ENCODE measurements at places on chromosomes 16 and 17.

- peak; percentile 37 for DNase-seq
Measured at GRCh38 chr16:77599793-77600415, 122.4 kb upstream of the NUDT7 start.

DNA sequence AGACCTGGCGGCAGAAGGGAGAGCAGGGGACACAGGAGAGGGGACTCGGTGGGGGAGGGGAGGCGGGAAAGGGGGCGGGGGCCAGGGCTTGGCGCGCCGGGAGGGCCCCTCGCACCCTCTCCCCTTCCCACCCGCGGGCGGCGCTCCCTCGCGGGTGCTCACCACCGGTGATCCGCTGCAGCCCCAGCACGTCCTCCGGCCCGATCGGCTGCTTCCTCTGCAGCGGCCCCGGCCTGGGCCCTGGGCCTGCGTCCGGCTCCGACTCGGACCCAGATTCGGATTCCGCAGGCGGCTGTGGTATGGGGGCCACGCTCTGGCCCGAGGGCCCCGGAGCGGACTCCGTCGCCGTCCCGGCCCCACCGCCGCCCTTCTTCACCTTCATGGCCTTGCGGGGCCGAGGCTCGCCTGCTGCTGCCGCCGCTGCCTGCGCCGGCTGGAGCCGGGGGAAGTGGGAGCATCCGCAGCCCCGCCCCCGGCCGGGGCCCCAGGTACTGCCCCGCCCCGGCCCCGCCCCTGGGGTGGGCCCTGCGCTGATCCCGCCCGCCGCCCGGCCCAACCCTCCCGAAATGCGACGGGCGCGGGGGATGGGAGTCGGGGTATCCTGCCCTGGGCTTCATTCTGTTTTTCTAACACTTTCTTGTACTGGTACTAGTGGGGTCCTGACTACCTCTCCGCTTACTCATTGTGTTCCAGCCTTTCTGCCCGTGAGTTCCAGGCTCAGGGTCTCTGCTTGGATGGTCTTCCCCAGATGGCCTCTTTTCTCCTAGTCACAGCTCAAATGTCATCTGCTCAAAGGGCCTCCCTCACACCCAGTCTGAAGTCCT lies at the start of gene UNC119:
Gene UNC119, minus strand, starts transcription at position 449 of the 824 bp plus-strand sequence. Its CDS starts 67 bp downstream, at position 382.
- DNase-seq = peak; percentile 66

- peak; percentile 66 for DNase-seq
Measured at GRCh38 chr17:8121681-8122421, 2.1 kb downstream of the HES7 start.

- no peak for DNase-seq
Measured at GRCh38 chr17:82943339-82943738, 103.5 kb upstream of the ZNF750 start.

DNA sequence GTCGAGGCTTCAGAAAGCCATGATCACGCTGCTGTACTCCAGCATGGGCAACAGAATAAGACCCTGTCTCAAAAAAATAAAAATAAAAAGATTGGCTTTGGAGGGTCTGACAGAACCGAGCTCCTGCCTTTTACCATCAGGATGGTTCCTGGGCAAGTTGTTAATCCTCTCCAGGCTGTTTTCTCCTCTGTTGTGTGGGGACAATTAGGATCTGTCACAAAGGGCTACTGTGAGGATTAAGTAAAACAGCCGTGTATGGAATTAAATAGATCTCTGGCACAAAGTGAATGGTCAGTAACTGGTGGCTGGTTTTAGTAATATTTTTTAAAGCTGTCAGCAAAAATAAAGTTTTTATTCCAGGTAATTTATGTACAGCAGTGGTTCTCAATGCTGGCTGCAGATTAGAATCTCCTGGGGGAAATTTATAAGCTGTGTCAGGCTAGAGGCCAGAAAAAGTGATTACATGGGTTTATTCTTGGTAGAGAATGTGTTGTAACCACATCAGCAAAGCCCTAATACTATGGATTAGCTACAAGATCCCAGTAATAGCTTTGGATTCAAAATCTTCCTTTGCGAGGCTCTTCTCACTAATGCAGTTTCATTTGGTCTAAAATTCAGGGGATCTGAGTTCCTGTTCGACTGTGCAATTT lies 47.2 kb downstream of the GPRC5B start:
- DNase-seq = no peak

- DNase-seq = no peak
Measured at GRCh38 chr17:2893422-2893914, 97.2 kb downstream of the RAP1GAP2 start.

- DNase-seq = no peak
Measured at GRCh38 chr17:50596191-50597037, 35.9 kb downstream of the CACNA1G start.

DNA sequence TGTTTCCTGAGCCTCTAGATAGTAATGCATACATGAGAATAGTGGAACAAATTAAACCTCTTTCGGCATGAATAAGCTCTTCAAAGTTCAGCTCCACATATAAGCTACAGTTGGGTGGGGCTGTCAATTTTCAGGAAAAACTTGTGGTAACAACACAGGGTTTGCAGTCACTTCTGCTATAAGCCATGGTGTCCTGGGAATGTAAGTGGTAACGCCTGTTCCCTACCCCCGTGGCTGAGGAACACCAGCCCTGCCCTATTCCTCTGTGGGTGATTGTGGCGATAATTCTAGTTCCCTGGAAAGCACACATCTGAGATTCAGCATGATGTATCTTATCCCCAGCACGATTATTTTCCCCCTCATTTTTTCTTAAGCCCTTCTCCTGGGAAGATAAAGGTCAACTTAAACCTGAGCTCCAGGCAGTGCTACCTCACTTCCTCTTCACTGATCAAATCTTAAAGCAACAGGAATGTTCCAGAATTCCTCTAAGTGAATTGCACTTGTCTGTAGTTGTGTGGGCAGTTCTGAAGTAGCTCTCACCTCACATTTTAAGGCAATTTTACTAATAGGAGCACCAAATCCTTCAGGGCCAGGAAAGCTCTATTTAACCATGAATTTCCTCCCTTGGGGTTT lies 500.7 kb upstream of the HSBP1 start:
- DNase-seq = no peak

GRCh38 chr17:27526604-27527002 lies 70.4 kb downstream of the KSR1 start:
- peak; percentile 82 for DNase-seq

GRCh38 chr16:55480228-55480655 lies 1.2 kb downstream of the MMP2 start:
- DNase-seq = peak; percentile 38

DNA sequence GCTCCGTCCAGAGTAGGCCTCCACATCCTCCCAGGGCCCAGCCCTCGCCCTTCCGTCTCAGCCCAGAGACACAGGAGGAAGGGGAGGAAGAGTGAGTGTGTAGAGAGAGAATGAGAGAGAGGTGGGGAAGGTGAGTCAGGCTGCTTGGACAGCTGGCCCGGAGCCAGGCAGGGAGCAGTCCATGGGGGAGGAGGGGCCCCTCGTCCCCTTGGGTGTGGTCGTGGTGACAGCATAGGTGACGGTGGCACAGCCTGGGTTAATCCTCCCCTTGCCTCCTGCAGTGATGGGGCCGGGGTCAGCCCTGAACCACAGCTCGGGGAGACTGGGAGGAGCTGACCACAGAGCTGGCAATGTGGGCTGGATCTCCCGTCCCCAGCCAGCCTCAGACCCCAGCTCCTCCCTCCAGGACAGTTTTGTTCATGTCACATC lies 36.5 kb downstream of the FA2H start:
- no peak for DNase-seq

GRCh38 chr16:89155184-89155679 lies 16.3 kb upstream of the CDH15 start:
- no peak for DNase-seq

- peak; percentile 38 for DNase-seq
Measured at GRCh38 chr16:4140652-4141051, 24.4 kb upstream of the ADCY9 start.

GRCh38 chr17:82228842-82229697 lies at the start of gene SLC16A3:
Gene SLC16A3 (plus strand): TSS chr17:82229042. CDS start chr17:82236009, 6,967 bp downstream.
- peak; percentile 56 for DNase-seq

DNA sequence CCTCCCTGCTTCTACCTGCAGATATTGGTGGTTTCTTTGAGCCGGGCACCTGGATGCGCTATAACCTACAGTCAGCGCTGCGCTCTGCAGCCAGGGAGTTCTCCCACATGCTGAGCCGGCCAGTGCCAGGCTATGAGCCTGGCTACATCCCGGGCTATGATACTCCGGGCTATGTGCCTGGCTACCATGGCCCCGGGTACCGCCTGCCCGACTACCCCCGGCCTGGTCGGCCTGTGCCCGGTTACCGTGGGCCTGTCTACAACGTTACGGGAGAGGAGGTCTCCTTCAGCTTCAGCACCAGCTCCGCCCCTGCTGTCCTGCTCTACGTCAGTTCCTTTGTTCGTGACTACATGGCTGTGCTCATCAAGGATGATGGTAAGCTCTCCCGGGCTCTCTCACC lies 13.2 kb downstream of the CNTNAP1 start:
- DNase-seq = no peak

DNA sequence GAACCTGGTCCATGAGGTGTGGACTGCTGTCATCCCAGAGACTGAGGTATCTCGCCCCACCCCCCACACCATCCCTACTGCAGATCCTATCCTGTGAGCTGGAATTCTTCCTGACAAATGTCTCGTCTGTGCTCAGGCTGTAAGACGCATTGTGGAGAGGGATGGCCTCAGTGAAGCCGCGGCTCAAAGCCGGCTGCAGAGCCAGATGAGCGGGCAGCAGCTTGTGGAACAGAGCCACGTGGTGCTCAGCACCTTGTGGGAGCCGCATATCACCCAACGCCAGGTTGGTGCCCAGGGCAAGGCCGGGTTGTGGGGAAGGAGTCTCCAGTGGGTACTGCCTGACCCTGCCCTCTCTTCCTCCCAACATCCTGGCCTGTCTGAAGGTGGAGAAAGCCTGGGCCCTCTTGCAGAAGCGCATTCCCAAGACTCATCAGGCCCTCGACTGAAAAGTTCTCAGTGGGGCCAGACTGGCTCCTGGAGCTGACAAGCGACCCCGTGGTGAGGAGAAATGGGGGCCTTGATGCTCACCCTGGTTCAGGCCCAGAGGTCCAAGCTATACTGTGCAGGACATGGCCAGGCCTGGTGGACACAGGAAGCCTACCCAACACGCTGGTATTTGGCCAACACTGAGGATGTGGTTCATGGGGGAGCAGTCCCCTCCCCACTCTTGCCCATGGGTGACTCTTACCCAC lies 1.2 kb upstream of the MLX start:
- no peak for DNase-seq

- DNase-seq = no peak
Measured at GRCh38 chr16:55634193-55634592, 21.6 kb upstream of the SLC6A2 start.

DNA sequence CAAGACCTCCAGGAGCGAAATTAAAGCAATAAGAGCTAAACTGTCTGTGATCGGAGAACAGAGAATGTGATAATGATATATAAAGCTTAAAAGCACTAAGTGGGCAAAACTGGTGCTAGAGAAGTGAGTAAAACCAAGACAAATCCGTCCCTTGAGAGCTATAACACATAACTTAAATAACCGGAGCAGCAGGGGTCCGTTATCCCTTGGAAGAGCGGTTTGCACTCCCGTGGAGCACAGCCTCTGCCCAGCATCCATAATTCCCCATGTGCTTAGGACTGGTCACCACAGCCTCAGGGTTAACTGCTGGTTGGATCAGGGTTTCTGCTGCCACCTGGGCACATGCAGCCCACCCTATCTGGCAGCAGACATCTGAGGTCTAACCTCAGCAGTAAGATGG lies 489.0 kb downstream of the NPIPA7 start:
- DNase-seq = no peak

Measured in hematopoietic multipotent progenitor cell treated with erythropoietin and hydrocortisone succinate and interleukin-3 and kit ligand, for 8 days (in vitro differentiated cells).